HuH-7.5 (cell line): ENCODE measurements at places on chromosomes 2 and 18.

- DNase-seq: no peak
These were observed 551.8 kb downstream of the SOCS6 start for GRCh38 chr18:70840649-70841048.

DNA sequence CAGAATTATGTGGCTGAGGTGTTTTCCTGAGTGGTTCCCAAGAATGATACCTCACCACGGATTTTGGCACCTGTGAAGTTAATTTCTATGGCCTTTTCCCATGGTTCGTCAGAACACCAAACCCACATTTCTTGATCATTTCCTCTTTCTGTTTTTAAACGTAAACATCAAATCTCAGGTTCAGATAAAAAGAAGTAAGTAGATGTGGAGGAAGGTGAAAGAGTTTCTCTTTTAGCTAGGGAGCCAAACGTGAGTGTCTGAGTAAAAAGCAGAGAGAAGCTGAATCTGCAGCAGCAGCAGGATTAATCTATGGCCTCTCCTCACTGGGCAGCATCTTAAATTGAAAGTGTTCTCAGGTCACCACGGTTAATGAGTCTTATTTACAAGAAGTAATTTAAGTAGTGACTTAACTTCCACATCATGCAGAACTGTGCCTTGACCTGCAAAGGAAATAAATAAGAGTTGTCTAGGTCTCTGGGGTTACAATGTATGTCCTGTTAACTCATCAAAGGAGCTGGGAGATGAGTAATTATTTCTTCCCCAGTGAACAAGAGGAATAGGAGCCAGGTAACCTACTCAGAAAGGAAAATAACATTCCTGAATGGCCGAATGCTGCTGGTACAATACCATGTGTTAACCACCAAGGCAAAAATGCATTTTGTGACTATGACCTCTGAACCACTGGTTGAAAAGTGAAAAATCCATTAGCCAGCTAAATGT, 139.6 kb upstream of the NETO1 start:
- no peak for DNase-seq

DNA sequence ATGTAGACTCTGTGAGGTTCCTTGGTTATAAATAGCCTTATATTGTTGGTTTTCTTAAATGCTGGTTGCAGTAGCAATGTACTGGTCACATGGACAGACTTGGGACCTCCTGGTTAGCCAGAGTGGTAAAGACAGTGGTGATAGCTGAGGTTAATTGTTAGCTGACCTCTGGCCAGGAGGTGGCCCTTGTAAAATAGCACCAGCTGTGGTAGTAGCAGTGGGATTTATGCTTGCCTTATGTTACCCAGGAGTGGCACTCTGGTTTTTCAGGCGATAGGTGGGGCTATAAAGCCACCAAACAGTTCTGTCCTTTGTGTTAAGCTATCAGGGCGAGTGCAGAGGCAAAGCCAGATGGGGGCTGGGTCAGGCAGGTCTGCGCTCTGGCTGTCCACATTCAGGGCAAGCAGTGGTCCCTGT, 94.8 kb upstream of the SRD5A2 start:
- DNase-seq: no peak

DNA sequence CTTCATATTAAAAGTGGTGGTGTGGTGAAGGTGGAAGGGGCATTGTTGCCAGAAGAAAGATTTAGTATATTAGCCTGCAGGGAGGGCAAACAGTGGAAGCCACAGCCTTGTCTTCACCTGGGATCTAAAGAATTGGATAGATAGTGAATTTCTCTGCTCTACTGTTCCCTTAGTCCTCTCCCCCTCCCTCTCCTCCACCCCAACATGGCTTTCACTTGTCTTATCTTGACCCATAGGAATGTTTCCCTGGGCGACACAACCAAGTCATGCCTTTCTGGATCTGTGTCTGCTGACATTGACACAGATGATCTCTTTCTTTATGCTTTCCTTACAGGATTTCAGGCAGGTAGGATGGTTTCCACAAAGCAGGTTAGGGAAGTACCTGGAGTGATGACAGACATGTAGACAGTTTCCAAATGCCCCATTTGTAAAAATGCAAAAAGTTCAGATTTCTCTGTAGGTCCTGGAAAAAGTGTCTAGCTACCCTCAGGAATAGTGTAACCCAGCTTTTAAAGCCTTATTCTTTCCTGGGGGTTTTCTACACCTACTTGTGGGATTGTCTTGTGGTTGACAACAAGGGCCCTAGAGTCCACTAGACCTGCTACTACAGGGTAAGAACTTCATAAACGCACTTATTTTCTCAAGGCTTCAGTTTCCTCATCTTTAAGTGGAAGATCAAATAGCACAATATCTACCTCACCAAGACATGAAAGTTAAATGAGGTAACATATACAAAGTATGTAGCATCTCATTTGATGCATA, 184.2 kb upstream of the SP5 start:
- DNase-seq: no peak

GRCh38 chr2:128513116-128513960, 194.7 kb upstream of the HS6ST1 start:
- DNase-seq: no peak

- DNase-seq: no peak
These were observed 49.0 kb downstream of the ACTR2 start for GRCh38 chr2:65276609-65277008.

GRCh38 chr2:63435070-63435469, 153.2 kb downstream of the WDPCP start:
- DNase-seq: no peak

DNA sequence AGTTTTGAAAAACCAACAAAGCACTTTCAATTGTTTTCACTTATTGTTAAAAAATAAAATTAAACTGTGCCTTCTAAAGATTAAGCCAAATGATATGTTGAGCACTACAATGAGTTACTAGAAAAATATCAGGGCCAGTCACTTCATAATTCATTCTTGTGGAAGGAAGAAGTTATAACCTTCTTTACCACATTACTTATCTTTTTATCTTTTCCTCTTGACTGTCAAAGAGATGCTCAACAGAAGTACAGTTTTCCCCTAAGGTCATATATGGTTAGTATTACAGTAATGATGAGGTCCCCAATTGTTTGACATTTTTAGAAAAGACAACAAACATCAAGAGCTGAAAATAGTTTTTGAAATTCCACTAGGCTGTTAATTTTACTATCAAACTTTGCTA, 9.4 kb downstream of the PELI1 start:
- DNase-seq: no peak

- DNase-seq: no peak
These were observed 208.0 kb downstream of the C1D start for GRCh38 chr2:67854798-67855197.
